ENCODE measurements at places on chromosomes 4 and X.

- no peak for DNase-seq
These were observed 277.2 kb downstream of the HS3ST1 start for GRCh38 chr4:11151500-11151899.

DNA sequence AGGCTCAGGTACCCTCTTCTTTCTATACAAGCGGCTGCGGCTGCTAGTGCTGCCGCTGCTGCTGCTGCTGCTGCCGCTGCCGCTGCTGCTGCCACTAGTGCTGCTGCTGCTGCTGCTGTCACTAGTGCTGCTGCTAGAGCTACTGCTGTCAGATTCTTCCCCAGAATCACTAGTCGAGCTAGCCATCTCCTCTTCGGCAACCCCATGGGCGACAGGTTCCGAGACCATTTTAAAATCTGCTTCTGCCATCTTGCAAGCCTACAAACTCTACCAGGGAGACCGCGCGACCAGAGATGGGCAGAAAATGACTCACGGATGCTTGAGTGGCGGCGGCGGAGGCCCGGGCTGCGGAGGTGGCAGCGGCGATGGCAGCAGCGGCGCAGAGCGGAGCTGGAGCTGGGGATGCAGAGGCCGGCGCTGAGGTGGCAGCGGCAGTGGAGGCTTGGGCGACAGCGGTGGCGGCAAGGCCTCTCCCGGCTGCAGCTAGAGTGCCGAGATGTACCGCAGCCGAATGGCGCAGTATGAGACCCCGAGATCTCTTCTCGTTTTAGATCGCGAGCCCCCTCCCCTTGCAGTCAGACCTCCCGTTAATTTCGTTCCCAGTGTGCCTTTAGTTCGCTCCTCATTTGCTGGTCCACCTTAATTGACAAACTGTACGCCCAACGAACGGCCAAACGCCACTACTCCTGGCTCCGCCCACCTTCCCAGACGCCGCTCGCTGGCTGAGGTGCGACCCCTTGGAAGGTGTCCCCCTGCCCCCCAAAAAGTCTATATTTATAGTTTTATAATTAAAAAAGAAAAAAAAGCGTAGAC, at the start of gene NAP1L3:
TSS of gene NAP1L3 (minus strand) at position 523 of the 813 bp plus-strand sequence. CDS start at position 249, 274 bp downstream.
- DNase-seq: no peak

- peak; percentile 50 for DNase-seq
These were observed 24.2 kb upstream of the CAMK2D start for GRCh38 chr4:113785781-113786180.

- no peak for DNase-seq
These were observed 11.1 kb downstream of the SLC25A43 start for GRCh38 chrX:119410027-119410819.

DNA sequence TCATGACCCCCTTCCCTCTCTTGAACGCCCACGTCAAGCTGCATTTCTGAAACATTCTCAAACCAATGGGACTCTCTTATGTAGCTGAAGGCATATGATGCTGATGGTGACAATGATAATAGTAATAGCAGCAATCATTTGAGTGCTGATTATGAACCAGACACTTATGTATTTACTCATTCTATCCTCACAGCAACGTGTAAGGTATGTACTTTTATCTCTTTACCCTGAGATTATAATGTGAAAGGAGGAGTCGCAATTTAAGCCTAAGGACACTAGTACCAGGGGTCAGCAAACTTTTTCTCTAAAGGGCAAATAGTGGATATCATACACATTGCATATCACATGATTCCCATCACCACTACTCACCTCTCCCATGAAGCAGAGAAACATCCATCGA, 8.5 kb downstream of the PGM2 start:
- DNase-seq: no peak

- DNase-seq: no peak
These were observed 71.0 kb downstream of the PRRG1 start for GRCh38 chrX:37420185-37420584.

DNA sequence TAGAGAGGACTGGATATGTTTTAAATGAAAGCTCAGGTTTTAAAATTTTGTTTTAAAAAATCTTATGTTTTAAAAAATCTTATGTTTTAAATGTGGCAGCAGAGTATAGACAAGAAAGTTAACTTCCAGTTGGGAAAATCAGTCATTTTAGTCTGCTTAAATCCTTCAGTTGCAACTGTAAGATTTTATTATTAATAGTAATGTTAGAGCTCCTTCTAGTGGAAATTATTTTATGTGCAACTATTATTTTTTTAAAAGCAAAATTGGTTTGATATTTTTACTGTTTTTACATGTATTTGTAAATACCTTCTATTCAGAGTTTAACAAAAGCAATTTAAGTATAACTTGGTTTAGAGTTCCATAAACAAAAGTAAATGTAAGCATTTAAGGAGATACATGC, 8.5 kb upstream of the NUDT6 start:
- no peak for DNase-seq

DNA sequence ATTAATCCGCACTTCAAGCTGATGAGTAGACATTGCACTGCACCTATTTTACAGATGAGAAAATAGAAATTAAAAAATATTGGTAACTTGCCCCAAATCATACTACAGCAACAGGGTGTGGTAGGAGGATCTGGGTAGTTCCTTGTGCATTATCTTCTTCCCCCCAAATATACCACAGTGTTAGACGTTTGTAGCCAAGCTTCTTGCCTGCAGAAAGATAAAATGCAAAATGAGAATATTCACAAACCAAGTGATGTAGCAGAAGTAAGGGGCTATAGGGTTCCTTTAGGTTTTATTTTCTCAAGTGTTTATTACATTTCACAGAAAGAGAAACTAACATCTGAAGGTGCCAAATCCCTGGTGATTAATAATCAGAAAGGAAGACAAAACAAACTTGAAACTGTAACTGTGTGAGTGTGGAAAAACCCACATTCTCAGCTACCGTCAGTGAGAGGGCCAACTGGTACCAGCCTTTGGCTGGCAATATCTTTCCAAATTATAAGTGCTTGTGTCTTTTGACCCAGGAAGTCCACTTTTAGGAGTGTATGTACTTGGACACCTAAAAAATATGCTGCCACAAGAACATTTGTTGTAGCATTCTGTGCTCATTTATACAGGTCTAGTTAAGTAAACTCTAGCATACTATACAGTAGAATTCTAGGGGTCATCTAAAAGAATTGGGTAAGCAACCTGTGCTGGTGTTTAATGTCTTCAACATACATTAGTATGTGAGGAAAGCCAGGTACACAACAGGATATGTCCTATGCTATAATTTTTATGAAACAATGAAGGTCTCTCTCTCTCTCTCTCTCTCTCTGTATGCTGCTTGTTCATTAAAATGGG, 6.7 kb upstream of the CD38 start:
- no peak for DNase-seq

DNA sequence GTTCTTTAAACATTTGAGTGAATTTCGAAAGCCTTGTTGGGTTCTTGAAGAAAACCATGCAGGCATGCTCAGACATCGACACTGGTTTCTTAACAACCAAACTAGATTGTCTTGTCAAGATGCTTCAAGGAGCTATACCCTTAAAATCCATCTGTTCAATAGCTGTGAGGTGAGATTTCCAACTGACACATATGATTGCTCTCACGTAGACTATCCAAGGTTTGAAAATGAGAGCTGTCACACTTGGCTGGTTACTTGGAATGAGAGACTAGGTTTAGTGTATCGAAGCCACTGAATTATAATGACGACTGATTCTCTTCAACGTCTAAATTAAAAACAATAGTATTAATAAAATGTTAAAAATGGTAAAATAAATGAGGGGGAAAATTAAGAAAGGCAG, 2725.5 kb downstream of the ARAP2 start:
- no peak for DNase-seq

DNA sequence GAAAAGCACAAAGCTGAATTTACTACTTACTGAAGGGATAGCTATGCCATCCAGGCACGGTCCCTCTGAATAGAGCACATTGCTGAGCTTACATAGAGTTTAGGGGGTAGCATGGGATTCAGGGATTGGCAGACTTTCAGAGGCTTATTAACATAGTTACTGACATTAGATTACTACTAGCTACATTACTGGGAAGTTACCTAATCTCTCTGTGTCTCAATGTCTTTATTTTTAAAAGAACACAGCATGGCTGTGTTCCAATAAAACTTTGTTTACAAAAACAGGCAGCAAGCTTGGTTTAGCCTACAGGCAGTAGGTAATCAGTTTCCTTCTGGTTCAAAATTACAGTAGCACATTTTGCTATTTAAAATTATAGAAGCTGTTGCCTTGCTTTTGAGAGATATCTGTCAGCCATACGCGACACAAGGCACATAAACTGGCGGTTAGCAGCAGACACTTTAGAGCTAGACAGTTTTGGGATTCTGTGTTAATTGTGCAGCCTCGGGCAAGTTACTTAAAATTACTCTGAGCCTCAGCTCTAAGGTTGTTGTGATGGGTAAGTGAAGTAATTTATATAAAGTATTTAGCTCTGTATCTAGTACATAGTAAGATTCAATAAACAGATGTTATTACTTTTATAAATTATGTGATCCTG, 6.9 kb downstream of the KLHL8 start:
- no peak for DNase-seq

DNA sequence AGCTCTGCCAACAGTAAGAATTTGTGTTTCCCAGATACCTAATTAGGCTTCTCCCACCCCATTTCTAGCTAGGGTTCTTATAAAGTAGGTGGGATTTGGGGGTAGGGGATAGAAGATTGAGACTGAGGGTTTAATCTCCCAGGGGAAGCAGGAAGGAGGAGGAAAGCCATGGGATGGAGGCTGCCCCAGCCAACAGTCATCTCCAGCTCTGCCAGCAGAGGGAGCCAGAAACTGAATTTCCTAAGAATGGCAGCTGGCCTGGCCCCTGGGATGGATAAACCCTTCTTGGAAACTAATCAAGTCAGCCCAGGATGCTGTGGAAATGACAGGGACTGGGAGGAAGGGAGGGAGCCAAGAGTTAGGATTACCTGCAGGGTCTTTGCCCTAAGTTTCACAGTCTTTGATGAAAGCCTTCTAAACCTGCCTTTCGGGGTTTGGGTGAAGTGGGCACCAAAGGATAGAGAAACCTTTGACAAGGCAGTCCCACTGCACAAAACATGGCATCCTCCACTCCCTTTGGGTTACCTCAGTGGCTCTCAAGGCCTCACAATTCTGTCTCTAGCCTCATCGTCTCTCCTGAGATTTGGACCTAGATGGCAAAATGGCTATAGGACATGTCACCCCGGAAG, 6.7 kb upstream of the ERCC6L start:
- peak; percentile 25 for DNase-seq

GRCh38 chr4:160928482-160928881, 1235.3 kb downstream of the FSTL5 start:
- DNase-seq: no peak

DNA sequence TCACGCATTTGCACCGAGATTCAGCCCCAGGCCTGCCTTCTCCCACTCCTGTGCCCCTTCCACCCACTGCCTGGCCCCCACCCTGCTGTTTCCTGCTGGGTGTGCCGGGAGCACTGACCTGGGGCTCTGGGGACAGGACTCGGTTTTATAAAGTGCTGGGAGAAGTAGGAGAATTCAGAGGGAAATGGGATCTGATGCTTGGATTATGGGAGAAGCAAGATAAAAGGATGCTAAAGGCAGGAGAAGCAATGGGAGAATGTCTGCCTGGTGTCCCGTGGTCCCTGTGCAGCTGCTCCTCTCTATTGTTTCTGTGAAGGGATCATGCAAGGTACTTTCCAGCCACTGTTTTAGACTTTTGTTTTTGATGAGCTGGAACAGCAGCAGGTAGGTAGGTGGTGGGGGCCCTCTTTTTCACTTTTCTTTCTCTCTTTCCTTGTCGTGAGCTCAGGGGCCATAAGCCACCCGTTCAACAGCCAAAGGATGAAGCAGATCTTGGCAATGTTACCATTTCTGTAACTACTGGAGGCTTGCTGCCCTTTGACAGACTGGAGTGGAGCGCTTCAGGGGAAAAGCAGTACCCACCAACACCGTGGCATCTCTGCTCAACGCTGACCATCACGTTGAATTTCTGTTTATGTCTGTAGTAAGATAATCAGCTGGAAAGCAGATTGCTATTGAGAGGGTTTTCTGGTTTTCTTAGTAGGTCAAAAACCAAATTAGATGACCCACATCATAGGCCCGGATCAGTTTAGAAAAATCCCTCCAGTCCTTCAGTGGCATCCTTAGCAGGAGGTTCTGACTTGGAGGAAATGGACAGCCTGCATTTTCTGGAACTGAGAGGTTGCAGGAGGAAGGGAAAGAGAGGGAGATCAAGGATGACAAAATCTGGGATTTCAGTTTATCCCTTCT, 63.8 kb upstream of the ENPP6 start:
- DNase-seq: no peak

DNA sequence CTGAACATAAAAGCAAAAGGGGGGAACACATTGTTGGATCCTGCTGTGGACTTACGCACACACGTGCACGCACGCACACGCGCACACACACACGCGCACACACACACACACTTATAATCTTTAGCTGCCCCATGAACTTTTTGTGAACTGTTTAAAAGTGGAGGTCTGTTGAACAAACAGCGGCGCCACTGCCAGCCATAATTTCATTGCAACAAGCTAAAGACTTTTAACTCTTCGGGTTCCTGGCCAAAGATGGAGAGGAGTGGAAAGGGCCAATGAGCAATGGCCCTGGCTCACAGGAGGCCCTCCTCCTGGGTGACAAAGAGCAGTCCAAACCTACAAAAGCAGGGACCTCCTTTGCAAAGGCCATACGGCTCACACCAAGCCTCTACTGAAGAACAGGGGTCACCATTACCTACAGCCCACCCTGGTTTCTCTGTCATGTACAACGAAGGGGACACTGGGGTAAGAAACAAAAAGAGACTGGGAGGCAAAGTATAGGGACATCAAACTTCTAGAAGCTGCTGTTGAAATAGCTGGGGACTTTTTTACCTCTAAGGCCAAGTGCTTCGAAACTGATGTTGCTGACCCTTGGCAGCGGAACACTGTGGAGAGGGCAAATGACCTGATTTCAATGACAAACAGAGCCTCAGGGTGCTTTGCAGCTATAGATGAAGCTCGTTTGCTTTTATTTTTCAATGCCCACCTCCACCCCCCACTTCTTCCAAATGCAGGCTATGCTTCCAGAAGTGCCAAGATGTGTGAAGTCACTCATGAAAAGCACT, 16.7 kb downstream of the BCOR start:
- no peak for DNase-seq

GRCh38 chrX:104679175-104679574, 113.2 kb downstream of the IL1RAPL2 start:
- no peak for DNase-seq

DNA sequence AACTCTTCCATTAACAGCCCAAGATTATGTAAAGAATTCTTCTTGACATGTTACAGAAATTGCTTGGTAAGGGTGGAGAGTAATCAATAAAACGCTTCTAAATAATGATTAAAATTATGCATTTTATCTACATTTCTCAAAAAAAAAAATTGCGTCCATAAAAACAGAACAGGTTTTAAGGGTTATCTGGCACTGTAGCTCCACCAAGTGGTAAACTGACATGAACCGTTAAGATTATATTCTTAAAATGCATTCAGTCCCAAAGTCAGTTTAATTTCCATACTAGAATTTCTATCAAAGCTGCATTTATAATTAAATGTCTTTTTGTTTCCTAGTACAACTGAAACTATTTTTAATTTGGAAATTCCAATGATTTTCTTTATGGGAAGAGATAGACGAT, 214.0 kb upstream of the UGT8 start:
- no peak for DNase-seq

Data from CD14-positive monocyte (primary cell).